NCI-H187 treated with DMSO at 0.1 percent for 48 hours (cell line): ENCODE measurements at places on chromosomes 5 and 9.

DNA sequence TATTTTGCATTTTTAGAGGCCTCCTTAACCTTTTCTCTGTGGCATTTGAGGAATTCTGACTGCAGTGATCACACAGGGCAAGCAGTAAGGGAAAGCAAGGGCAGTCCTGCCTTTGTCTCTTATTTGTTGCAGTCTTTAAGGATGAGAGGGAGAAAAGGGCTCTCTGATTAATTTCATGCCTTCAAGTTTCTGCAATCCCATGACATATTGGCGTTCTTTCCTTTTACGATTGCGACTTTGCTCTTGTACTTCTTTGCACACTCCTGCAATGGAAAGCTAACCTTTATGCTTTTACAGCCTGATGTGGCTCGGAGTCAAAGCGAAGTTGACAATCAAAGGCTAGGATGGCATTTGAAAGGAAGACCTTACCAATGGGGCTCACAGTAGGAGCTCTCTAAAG is 698.4 kb downstream of the DNAH5 start:
- no peak for DNase-seq

- DNase-seq: no peak
These were observed 2.0 kb downstream of the CTNNA1 start for GRCh38 chr5:138755084-138755748.

DNA sequence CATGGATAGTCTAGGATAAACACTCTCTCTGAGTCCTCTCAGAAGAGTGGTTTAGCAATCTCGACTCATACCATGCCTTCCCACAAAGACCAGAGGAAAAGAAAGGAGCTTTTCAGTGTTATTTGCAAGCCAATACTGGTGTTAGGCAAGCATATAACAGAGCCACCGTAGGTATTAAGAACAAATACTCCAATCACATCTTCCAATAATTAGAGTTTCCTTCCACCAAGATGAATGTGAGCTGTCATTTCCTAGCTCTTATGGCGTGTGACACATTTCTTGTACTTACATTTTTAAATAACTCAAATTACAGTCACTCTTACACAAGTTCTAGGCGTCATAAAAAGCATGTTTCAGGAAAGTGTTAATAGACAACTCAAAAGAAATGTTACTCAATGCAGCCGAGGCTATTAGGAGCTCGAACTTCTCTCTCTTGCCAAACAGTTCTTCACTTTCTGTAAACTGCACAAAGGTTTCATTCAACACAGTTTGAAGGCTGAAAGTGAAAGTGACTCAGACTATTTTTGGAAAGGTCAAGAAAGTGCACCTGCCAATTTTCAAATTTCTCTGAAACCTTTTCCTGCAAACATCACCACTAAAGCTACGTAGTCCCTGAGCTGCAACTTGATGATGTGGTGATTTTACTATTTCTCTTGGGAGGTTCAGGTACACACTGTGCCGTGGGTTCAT is 153.8 kb downstream of the AUH start:
- DNase-seq: no peak

DNA sequence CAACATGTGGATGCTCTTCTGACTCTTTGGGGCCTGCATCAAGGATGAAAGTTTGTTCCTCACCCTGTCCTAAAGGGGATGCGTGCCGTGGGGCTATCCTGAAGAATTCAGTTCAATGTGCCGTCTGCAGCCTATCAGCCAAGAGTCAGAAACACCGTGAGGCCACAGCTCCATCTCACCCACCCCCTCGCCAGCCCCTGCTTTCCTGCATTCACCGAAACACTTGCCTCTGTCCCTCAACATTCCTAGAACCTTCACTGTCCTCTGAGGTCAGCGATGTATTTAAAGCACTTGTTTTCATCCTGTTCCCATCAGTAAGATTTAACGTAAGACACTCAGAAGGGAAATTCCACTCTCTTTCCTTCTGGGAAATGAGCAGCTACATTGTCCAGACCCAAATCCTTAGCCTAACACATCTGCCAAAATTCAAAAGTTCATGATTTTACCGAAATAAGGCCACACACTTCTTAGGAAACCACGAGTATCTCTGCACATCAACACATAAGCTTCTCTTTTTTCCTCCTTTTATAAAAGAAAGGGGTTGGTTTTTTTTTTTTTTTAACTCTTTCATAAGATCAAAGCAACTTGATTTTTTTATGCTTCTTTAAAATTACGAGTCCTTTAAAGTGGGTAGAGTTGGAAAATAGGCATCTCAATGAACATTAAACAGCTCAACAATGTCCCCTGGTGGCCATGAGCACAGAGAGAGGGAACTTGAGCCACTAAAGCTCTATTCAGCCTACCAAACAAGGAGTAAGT is 100.7 kb downstream of the SUSD1 start:
- DNase-seq: no peak
